ENCODE measurements at places on chromosomes 2 and 18. TPM values are rescaled to one million over a fixed set of nuclear protein-coding genes. Genes with fewer than 3 reads are reported as not detected.

Gene YES1
- 13.8 TPM for total RNA-seq

DNA sequence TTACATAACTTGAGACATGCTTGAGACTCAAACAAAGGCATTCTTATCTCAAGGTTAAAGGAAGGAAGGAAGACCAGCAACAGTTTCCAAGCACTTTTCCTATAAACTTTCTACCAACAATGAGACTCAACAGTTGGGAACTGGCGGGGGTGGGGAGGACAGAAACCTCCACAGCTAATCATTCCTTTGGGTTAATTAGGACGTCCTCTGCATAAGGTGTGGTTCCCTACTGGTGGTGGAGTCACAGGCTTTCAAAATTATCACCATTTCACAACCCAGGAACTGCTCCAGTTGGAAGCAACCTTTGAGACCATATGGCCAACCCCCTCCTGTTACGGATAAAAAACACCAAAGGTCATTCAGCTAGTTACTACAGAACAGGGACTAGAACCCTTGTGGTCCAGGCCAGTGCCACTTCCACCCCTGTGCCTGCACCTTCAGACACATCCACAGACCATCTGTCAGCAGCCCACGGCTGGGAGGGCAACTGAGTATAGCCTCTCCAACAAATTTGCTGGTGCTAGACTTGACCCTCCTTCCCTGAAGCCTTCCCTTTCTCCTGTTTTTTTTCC lies 30.1 kb upstream of the ATL2 start:
- no peak for DNase-seq
- H3K4me3 ChIP-seq = no peak overlapping the region
- H3K36me3 ChIP-seq = peaks cover 4% of the 10 kb centered on the region
- H3K27me3 ChIP-seq = no peaks in the 10 kb centered on the region
- no peak overlapping the region for H3K27ac ChIP-seq

Gene NFE2L2
- total RNA-seq = 96.9 TPM

- peaks cover 39% of the 10 kb centered on the region for H3K27me3 ChIP-seq
- no peak overlapping the region for H3K4me3 ChIP-seq
- no peaks in the 10 kb centered on the region for H3K4me1 ChIP-seq
- no peak overlapping the region for H3K27ac ChIP-seq
- H3K36me3 ChIP-seq = no peaks in the 10 kb centered on the region
- DNase-seq = no peak
These were observed 277.5 kb downstream of the KCNS3 start for GRCh38 chr2:18156002-18156401.

- no peaks in the 10 kb centered on the region for H3K36me3 ChIP-seq
- DNase-seq = no peak
- H3K4me3 ChIP-seq = no peak overlapping the region
- H3K4me1 ChIP-seq = no peaks in the 10 kb centered on the region
- H3K27me3 ChIP-seq = no peaks in the 10 kb centered on the region
These were observed 151.6 kb downstream of the GLI2 start for GRCh38 chr2:120887320-120887697.

GRCh38 chr2:239671916-239672849 lies 271.4 kb upstream of the HDAC4 start:
- no peak overlapping the region for H3K27ac ChIP-seq
- no peaks in the 10 kb centered on the region for H3K4me1 ChIP-seq
- no peaks in the 10 kb centered on the region for H3K36me3 ChIP-seq
- H3K27me3 ChIP-seq = no peaks in the 10 kb centered on the region
- no peak overlapping the region for H3K4me3 ChIP-seq

- H3K27me3 ChIP-seq = no peaks in the 10 kb centered on the region
- no peak for DNase-seq
- H3K27ac ChIP-seq = no peak overlapping the region
- no peak overlapping the region for H3K4me3 ChIP-seq
- no peaks in the 10 kb centered on the region for H3K36me3 ChIP-seq
- no peaks in the 10 kb centered on the region for H3K4me1 ChIP-seq
These were observed 476.9 kb downstream of the PTPRM start for GRCh38 chr18:8044004-8044403.

DNA sequence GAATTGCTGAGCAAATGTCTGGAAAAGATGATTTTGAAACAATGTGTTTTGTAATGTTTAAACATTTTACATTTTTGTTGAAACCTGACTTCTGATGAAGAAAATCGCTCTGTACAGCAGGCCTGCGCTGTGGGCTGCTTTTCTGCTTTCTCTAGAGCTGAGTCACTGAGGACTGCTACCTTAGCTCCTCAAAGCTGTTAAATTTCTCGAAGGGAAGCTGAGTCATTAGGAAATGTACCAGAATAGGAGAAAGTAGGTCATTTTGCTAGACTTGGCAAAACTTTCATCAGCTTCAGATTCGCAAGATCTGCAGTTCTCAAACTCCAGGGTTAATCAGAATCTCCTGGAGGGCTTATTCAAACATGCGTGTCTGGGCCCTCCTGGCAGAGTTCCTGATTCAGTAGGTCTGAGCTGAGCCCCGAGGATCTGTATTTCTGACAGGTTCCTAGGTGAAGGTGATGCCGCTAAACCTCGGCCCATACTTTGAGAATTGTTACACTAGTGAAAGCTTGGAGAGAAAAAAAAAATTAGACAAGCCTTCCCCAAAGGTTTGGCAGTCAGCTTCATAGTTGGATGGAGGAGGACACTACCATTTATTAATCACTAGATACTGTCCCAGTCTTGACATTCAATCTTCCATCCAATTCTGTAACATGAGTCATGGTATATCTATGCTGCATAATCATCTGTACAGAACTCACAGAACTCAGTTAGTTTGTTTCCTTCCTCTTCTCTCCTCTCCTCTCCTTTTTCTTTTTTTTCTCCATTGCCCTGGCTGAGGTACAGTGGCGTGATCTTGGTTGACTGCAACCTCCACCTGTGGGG lies 297.6 kb downstream of the PARD3B start:
- no peak overlapping the region for H3K27ac ChIP-seq
- H3K4me3 ChIP-seq = no peak overlapping the region
- no peak for DNase-seq

Gene EN1
- total RNA-seq = not detected

DNA sequence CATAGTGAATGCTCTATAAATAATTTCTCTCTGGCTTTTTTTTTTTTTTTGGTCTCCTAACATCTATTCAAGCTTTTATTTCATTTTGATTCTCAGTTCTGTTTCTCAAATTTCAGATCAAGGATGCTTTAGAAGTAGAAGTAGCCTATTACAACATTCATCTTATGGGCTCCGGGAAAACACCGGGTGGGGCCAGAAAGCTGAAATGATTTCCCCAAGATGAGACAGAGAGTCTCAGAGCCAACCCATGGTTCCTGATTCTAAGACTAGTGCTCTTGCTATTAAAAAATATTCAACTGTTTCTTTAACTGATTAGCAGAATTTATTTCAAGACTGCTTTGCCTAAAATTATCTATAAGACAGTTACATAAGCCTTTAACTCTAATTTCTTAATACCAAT lies 147.2 kb upstream of the CCDC68 start:
- no peaks in the 10 kb centered on the region for H3K27me3 ChIP-seq
- H3K27ac ChIP-seq = no peak overlapping the region
- H3K4me3 ChIP-seq = no peak overlapping the region

DNA sequence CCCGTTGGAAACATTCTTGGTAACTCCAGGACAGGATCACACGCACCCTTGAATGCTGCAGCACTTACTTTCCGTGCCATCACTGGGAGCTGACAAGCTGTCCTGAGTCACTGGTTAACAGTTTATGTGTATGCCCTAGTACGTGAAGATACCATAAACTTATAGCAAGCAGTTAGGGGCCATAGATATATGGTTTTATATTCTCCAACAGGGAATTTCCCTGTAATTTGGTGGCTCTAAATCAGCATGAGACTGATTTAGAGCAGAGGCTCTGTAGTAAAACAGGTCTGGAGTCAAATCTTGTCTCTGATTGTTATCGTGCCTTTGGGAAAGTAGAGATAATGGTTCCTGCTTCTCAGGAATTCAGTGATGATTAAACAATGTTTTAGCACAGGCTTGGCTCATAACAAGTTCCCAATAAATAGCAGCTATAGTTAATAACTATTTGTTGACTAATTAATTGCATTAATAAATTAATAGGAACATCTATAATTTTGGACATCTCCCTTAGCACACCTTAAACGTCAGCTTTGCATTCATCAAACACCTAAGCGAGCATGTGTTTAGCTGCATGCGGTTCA lies 215.2 kb downstream of the VAPA start:
- no peak for DNase-seq
- H3K36me3 ChIP-seq = no peaks in the 10 kb centered on the region
- peaks cover 19% of the 10 kb centered on the region for H3K27me3 ChIP-seq

GRCh38 chr18:8359076-8359475 lies 250.2 kb upstream of the RAB12 start:
- no peak overlapping the region for H3K27ac ChIP-seq
- H3K36me3 ChIP-seq = no peaks in the 10 kb centered on the region
- H3K27me3 ChIP-seq = peaks cover 13% of the 10 kb centered on the region
- no peak for DNase-seq
- H3K4me1 ChIP-seq = no peaks in the 10 kb centered on the region

Gene IL36G
- not detected for total RNA-seq

DNA sequence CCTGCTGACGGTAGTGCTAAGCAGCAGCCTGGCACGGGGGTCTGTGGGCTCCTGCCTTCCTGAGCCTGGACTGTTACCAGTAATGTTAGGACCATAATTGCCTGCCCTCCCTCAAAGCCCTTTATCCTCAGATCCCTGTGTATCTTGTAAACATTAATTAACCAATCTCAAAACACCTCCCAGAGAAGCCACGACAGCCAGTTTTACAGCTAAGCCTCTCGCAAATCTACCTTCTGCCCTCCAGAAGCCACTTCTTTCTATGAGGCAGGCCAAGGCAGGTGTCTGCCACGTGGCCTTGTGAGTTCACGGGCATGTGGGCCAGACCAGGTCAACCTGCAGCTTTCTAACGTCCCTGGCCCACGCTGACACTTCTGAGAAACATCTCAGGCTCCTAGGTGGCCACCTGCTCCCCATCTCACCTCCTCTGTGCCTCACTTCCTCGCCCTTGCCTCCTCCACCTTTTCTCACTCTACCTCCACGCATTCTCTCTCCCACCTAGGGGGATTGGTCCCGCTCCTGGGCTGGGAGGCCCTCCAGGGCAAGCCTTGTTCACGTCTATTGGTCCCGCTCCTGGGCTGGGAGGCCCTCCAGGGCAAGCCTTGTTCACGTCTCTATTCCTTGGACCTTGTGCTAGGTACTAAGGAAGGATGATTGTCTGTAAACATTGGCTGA lies 64.3 kb downstream of the EDAR start:
- H3K36me3 ChIP-seq = peaks cover 4% of the 10 kb centered on the region
- no peak overlapping the region for H3K27ac ChIP-seq
- no peaks in the 10 kb centered on the region for H3K27me3 ChIP-seq
- no peak overlapping the region for H3K4me3 ChIP-seq
- no peak for DNase-seq

DNA sequence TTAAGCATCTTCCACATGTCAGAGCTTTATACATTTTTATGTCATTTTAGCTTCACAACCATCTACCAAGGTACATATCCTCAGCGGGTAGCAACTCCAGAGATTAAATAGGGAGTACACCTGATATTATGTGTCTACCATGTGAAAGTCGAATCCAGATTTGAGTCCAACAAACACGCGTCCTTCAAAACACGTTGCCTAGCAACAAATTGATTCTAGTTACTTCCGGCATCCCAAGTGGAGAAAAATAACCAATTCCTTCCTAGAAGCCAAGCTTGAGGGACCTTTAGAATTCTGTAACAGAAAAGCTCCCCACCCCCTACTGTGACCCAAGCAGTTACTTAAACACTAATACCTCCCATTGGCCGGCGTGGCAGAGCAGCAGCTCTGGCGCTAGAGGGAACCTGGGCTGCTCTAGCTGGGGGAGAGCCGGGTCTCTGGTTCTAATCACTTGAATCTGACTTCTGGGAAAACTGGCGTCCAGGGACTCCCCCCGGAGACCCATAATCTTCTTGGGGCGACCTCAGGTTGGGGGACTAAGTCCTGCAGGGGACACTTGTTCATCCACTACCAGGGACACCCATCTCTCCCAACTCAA lies at the start of gene ERICH2:
ERICH2 (plus strand) TSS at position 371 of the 598 bp plus-strand sequence. CDS start 304 bp downstream, outside the sequence.
- no peaks in the 10 kb centered on the region for H3K36me3 ChIP-seq
- H3K4me1 ChIP-seq = peaks cover 17% of the 10 kb centered on the region
- peak within 1 kb of the TSS; percentile 56 for H3K27ac ChIP-seq

DNA sequence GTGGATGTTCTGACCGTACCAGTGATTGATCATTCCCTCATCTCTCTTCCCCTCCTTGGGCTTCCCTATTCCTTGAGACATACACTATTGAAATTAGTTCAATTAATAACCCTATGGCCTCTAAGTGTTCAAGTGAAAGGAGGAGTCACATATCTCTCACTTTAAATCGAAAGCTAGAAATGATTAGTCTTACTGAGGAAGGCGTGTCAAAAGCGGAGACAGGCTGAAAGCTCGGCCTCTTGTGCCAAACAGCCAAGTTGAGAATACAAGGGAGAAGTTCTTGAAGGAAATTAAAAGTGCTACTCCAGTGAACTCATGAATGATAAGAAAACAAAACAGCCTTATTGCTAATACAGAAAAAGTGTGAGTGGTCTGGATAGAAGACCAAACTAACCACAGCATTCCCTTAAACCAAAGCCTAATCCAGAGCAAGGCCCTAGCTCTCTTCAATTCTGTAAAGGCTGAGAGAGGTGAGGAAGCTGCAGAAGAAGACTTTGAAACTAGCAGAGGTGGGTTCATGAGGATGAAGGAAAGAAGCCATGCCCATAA lies 144.4 kb upstream of the LYPD6 start:
- no peak overlapping the region for H3K4me3 ChIP-seq
- no peak for DNase-seq
- H3K27ac ChIP-seq = no peak overlapping the region
- no peaks in the 10 kb centered on the region for H3K36me3 ChIP-seq

- peak overlapping the region; percentile 24 for H3K27ac ChIP-seq
- no peak for DNase-seq
- H3K4me1 ChIP-seq = peaks cover 4% of the 10 kb centered on the region
- no peak overlapping the region for H3K4me3 ChIP-seq
These were observed 4.9 kb downstream of the QPCT start for GRCh38 chr2:37349231-37349860.

Gene ABCG8
- total RNA-seq = not detected

DNA sequence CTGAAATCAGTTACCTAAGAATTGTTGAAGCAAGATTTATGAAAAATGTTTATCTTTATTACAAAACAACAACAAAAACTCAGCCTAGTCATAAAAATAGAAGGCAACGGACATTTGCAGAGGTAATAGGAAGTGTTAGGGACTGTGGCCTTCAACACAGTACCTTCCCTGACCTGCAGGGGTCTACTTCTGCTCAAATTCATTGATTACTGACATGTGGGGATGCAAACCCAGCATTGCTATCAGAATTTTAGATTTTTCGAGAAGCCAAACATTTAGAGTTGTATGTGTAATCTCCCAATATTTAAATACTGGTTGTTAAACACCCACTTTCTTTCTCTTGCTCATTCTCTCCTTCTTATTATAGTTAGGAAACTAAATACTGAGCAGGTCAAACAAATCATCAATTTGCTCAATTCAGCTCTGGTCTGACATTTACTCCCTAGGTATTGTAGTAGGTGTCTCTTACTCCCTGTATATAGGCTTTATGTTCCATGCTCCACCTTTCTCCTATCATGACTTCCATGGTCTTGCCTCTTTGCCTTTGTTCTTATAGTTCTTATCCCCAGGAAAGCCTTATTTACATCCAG lies 198.5 kb downstream of the UBE2E3 start:
- no peak for DNase-seq
- peaks cover 14% of the 10 kb centered on the region for H3K36me3 ChIP-seq
- no peaks in the 10 kb centered on the region for H3K27me3 ChIP-seq
- peak overlapping the region; percentile 22 for H3K27ac ChIP-seq
- no peak overlapping the region for H3K4me3 ChIP-seq
- H3K4me1 ChIP-seq = peaks cover 50% of the 10 kb centered on the region

Gene B3GNT7
- total RNA-seq = 0.68 TPM

Gene IL1R1
- not detected for total RNA-seq

GRCh38 chr2:239553376-239554000 lies 152.7 kb upstream of the HDAC4 start:
- peak overlapping the region; percentile 28 for H3K27ac ChIP-seq
- no peaks in the 10 kb centered on the region for H3K36me3 ChIP-seq
- H3K4me1 ChIP-seq = peaks cover 16% of the 10 kb centered on the region
- peaks cover 3% of the 10 kb centered on the region for H3K27me3 ChIP-seq
- DNase-seq = no peak

All from naive thymus-derived CD8-positive, alpha-beta T cell (primary cell).